GM12878 (cell line): ENCODE measurements at places on chromosomes 5 and 9.

- DNase-seq = no peak
These were observed 15.2 kb downstream of the GBGT1 start for GRCh38 chr9:133148199-133149129.

DNA sequence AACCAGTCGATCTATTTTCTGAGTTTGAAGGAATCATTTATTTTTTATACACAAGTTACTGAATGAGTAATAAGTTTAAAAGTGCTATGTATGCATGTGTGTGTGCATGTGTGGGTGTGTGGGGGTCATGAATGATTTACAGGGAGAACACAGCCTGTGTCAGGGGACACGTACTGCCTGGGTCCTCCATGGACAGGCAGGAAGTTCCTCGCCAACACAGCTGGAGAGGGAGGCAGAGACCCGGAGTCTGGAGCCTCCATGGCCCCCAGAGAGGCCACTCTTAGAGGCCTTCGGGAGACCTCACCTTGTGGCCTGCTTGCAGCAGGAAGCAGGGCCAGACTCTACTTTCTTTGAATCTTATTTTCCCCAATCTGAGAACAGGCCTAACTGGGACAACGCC lies 144.7 kb downstream of the GABBR2 start:
- no peak for DNase-seq

DNA sequence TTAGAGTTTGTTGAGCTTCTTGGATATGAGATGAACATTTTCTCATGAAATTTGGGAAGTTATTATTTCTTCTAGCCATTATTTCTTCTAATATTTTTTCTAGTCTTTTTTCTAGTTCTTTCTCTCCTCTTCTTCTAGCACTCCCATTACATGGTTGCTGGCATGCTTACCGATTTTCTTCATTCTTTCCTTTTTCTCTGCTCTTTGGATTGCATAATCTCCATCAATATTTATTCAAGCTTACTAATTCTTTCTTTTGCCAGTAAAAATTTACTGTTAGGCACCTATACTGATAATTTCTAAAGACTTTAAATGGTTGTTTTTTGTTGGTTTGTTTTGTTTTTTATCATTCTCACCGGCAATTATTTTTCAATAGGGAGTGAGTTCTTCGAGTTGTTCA lies 114.8 kb upstream of the RASEF start:
- no peak for DNase-seq

DNA sequence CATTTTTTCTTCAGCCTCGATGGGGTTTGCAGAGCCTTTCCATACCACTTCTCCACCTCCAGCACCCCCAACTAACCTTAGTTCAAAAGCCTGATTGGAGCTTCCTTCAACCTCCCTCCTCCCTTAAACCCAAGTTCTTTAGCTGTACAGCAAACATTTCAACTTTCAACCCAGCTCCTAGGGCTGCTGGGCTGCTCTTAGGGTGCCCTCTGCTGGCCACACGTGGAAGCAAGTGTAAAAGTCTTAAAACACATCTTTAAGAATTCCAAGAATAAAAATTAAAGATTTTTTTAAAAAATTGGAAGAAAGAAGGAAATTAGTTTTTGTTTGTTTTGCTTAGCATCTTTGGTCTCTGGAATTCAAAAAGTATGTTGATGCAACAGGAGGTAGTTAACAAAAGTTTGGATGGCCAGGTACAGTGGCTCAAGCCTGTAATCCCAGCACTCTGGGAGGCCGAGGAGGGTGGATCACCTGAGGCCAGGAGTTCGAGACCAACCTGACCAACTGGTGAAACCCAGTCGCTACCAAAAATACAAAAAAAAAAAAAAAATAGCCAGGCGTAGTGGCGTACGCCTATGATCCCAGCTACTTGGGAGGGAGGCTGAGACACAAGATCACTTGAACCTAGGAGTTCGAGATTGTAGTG lies 15.5 kb upstream of the HSD17B3 start:
- no peak for DNase-seq

GRCh38 chr9:73577848-73578247 lies 426.2 kb downstream of the ANXA1 start:
- no peak for DNase-seq

- DNase-seq = no peak
These were observed 187.1 kb upstream of the GRIN3A start for GRCh38 chr9:101925498-101925897.

- no peak for DNase-seq
These were observed 48.1 kb downstream of the GGTA1 start for GRCh38 chr9:121451586-121451985.

DNA sequence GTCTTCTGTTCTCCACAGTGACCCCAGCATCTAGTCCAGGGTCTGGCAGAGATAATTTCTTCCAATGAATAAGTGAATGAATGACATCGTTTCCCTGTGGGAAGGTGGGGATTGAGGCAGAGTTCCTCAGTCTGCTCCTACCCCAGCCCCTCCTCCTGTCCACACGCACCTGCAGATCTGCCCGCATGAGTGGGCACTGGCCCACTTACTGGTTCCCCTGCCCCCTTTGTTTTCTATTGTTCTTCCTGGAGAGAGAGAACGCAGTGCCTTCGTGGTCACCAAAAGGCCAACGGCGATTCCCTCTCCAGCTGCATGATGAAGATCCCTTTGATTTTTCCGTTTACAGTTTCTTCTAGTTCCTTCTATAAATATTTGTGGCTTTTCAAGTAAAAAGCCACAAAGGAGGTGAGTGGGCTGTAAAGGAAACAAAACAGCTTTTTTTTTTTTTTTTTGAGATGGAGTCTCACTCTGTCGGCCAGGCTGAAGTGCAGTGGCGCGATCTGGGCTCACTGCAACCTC lies 5.8 kb upstream of the FPGS start:
- DNase-seq = no peak

DNA sequence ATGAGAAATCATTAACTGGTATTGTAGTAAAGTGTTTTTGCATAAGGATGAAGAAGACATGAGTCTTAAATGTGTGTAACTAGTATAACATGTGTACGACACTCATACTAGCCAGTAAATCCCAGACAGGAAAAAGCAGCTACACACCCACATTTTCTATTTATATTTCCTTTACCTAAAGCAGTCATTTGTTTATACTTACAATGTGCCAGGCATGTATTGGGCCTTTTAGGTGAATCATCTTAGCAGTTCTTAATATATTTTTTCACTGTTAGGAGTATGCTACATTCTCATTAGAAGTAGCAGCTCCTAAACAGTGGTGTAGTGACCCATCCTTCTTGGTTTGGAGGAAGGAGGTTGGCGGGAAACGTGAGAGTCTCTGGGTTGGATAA lies 55.8 kb upstream of the TMC1 start:
- DNase-seq = no peak

DNA sequence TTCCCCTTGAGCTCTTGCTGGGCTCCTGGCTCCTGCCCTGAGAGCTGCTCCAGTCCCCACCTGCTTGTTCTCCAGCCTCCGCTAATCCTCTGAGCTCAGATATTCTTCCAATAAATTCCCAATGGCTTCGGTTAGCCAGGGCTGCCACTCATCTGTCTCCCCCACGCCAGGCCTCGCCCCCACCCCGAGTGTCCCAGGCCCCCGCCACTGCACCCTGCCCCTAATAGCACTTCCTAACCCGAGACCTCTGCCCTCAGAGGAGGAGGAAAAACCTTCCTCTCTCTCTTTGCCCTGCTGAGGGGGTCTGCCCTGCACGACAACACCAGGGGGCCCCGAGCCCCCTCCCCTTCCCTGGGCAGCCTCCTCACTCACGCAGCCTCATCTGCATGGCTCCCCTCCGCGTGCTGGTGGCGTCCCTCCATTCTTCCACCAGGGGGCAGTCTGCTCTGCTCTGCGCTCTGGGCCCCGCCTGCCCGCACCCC lies 5.4 kb upstream of the LCN15 start:
- DNase-seq = no peak

DNA sequence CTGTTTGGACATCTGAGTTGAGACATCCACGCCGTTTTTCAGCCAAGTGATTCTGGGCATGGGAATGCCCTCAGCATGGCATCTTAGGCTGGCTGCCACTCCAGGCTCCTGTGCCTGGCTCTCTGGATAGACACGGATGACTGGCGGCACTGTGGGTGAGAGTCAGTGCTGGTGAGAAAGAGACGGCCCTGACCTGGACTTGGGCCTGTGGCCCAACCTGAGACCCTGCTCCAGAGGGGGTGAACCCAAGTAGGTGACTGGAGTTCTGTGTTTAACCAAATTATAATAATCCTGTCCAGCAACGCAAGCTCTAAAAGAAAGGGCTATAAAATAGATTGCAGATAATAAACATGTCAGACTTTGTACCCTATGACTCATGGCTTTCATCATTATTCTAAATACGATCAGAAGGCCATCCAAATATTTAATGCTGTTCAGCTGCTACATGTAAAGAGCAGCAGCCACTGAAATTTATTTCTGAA lies 173.9 kb downstream of the HSPA4 start:
- no peak for DNase-seq

GRCh38 chr5:32311404-32312196 lies 1.1 kb downstream of the MTMR12 start:
- no peak for DNase-seq

DNA sequence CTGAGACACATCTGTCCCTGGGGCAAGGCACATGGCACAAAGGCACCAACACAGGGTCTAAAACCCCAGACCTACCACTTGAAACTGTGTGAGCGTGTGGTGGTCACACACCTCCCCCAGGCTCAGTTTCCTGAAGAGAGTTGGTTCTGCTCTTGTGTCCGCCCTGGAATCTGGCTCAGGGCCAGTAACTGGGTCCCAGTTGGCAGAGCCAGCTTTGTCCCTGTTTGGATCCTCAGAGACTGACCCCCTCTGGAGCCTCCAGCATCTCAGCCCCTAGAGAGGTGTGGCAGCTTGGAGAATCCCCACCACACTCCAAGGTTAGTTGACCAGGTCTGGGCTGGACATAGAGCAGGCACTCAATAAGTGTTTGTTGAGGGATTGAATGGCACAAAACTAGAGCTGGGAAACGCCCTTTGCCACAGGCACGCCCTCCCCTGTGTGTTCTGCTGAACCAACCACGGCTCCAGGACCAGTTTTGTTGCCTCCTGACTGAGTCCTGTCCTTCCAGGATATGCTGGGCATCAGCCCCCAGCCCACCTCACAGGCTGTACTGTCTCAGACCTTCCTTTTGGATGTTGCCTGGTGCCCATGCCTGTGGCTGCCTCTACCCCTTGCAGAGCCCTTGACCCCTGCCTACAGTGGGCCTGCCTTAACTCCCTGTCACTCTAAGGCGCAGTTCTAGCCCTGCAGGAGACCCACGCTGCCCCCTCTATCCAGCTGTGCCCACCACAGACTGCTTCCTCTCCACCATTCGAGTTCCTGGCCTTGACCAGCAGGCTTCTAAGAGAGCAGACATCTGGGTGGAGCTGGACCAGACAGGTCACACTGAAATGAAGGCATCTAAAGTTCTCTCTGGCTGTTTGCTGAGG lies 3.8 kb upstream of the PDLIM4 start:
- no peak for DNase-seq

DNA sequence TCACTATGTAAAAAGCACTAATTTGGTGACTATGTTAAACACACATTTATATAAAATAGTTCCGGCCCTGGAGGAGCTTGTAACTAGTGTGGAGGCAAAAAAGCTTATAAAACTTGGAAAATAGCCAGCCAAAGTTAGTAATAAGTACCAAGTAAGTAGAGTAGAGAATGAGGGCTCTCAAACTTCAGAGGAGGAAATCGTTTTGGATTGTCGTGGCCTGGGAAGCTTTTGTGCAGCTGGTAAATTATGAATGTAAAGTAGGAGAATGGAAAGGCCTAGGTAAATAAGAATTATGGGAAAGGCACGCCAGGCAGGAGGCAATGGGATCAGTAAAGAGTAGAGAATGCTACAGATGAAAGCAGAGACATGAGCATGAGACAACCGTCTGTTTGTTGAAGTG lies 832.7 kb upstream of the ZNF608 start:
- no peak for DNase-seq
